ENCODE measurements at places on chromosomes 16 and 17.

- DNase-seq: peak; percentile 97
Measured at GRCh38 chr17:11598274-11599221, at the start of gene DNAH9. Gene DNAH9, plus strand, starts transcription at chr17:11598470. Its CDS starts 29 bp downstream, at chr17:11598499.

GRCh38 chr17:31487648-31488263 is 96.3 kb downstream of the RAB11FIP4 start:
- peak; percentile 83 for DNase-seq

DNA sequence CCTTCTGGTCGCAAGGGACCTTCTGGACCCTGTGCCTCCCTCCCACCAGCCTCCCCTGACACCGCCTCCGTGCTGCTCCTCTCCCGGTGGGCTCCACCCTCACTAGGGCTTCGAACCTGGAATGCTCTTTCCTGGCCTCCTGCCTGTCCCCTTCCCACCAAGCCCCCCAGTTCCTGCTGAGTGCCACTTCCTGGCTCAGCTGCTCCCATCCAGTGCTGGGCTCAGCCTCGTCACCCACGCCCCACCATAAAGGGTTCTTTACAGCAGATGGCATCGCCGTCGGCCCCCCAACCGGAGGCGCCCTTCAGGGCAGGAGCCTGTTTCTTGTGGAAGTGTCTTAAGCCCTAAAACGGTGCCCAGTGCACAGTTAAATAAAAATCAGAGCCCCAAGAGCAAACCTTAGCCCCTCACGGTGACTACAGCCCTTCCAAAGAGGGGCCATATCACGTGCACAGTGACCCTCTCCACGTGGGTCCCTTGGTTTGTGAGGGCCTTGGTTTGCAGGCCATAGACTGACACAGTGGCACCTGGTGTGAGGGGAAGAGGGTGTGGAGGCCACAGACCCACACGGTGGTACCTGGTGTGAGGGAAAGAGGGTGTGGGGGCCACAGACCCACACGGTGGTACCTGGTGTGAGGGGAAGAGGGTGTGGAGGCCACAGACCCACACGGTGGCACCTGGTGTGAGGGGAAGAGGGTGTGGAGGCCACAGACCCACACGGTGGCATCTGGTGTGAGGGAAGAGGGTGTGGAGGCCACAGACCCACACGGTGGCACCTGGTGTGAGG is 111.4 kb downstream of the METRNL start:
- DNase-seq: peak; percentile 16

- no peak for DNase-seq
Measured at GRCh38 chr16:72588551-72588950, 416.6 kb upstream of the PMFBP1 start.

DNA sequence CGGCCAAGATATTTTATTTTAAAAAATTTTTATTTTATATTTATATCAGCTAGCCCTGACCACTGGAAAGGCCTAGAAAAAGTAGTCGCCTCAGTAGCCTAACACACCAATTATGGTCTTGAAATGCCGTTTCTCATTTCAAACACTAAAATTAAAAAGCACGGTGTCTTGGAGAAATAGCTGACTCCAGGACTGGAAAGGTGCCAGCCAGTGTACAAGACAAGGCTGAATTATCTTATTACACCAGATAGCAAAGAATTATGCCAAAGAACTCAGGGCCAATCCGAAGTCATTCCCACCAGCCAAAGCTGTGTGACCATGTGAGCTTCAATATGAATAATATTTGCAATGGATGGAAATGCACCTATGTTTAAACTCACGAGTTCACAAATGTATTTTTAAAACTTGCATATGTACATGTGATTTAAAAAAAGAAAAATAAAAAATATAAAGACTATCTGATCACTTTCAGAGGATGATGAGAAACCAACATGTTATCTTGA is 19.9 kb upstream of the ATP2C2 start:
- DNase-seq: no peak

DNA sequence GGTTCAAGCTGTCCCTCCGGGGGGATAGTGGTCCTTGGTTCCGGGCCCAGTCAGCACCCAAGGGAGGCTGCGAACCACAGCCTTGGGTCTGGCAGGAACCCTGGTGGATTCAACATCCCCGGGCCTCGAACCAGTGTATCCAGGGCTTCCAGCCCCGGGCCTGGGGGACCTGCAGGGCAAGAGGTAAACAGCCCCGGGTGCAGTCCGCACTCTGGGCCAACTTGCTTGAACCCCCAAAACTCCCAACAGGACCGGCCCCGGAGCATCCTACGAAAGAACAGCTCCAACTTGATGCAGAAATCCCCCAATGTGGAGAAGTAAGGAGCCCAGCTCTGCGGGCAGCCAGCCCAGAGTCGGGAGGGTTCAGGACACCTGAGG is 1.5 kb upstream of the NEURL4 start:
- no peak for DNase-seq

DNA sequence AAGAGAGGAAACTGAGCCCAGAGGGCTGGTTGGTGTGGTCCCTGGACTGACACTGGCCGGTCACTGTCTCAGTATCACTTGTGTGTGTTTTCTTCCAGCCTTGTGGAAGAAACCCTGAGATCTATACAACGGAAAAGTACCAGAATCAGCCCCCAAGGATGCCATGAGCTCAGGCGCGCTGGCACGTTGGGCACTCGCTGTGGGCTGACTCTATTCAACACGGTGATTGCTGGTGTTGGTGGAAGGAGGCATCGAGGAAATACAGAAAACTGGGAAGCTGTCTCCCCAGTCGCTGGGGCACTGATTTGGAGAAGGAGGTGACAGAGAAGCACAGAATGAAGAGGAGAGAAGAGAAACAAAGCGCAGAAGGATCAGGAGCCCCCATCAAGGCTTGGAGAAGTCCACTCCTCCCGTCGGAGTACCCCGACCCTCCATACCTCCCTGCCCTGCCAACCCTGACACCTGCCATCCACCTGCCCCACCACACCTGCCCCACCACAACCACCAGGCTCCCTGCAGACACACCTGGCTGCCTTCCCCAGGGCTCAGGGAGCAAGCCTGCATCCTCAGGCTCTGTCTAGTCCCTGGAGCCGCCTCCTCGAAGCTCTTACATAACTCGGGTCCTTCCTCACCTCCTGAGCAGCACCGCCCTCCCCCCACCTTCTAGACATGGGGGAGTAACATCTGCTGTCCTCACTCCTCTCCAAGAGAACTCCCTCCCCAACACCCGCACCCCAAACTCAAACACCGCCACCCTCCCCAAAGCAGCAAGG is 66.5 kb downstream of the RBFOX3 start:
- no peak for DNase-seq

DNA sequence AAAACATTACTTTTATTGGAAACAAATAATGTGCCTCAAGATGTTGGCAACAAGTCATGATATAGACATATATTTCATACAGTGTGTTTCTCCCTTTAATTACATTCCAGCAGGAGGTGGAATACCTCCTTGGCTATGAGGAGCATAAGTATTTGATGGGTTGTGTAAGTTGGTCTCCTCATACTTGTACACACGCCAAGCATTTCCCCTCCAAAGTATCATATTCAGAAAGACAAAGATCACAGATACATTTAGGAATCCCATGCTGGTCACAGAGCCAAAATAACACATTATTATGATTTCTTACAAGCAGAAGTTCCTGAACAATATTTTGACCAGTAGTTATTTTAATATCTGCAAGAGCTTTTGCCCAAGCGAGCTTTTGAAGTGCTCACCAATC is 57.8 kb downstream of the WSB1 start:
- DNase-seq: no peak

DNA sequence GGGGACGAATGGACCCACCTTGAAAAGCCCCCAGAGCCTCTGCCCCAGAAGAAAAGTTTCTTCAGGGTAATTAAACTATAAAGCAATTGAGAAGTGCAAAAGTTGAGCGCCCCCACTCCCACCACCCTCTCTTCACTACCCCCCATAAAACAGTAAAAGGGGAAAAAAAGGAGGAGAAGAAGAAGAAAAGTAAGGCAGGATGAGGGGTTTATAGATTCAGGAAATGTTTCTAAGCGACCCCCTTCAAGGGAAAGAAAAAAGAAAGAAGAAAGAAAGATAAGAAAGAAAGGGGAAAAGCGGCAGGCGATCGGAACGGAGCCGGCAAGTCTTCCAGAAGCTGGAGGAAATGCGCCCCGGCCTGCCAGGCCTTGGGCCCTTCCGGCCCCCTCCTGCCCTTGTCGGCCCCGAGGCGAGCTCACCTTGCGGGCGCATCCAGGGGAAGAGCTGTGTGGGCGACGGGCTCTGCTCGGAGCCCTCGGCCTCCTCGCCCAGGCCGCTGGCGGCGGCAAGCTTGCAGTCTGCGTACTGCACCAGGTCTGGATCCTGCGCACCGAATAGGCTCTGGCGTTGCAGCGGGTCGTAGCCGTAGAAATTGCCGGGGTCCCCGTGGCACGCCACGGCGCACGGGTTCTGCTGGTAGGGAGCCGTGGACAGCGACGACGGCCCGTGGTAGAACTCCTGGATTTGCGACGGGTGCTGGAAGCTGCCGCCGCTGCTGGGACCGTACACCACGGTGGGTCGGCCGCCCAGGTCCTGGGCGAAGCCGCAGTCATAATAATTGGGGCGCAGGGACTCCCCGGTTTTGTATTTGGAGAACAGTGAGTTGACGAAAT is 1.0 kb downstream of the HOXB8 start:
- DNase-seq: no peak

DNA sequence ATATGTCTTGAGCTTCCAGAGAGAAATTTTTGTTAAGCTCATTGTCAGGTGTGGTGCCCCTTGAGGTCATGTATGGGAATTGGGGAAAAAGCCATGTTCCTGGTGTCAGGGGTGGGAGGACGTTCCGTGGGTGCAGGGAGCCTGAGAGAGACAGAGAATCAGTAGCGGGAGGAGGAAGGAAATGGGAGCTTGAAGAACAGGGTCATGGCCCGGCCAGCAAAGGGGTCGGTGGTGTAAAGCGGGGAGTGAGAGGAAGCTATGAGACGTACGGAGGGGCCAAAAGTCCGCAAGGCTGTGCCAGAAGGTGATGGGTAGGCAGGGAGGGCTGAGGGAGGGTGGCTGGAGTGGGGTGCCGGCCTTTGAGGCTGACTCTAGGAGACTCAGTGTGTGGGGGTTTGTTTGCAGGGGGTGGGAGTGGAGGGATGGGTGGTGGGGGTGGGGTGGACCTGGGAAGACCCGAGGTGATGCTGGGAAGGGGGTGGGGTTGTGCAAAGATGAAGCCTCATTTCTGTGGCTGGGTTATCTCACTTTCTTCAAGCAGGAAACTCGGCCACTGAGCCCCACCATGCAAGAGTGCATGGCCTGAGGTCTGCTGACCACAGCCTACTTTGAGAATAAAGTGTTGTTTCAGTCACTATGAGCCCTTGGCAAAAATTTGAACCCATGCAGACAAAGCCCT is 63.6 kb downstream of the PLCG2 start:
- no peak for DNase-seq

DNA sequence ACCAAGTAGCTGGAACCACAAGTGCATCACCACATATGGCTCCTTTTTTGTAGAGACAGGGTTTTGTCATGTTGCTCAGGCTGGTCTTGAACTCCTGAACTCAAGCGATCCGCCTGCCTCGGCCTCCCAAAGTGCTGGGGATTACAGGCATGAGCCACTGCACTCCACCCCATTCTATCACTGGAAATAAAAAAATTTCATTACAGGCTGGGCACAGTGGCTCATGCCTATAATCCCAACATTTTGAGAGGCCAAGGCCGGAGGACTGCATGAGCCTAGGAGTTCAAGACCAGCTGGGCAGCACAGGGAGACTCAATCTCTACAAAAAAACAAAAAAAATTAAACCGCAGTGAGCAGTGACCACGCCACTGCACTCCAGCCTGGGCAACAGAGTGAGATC is 60.1 kb downstream of the BRIP1 start:
- no peak for DNase-seq
